PC-3 (cell line): ENCODE measurements at places on chromosomes 13 and 19. TPM values are rescaled to one million over a fixed set of nuclear protein-coding genes. Genes with fewer than 3 reads are reported as not detected.

DNA sequence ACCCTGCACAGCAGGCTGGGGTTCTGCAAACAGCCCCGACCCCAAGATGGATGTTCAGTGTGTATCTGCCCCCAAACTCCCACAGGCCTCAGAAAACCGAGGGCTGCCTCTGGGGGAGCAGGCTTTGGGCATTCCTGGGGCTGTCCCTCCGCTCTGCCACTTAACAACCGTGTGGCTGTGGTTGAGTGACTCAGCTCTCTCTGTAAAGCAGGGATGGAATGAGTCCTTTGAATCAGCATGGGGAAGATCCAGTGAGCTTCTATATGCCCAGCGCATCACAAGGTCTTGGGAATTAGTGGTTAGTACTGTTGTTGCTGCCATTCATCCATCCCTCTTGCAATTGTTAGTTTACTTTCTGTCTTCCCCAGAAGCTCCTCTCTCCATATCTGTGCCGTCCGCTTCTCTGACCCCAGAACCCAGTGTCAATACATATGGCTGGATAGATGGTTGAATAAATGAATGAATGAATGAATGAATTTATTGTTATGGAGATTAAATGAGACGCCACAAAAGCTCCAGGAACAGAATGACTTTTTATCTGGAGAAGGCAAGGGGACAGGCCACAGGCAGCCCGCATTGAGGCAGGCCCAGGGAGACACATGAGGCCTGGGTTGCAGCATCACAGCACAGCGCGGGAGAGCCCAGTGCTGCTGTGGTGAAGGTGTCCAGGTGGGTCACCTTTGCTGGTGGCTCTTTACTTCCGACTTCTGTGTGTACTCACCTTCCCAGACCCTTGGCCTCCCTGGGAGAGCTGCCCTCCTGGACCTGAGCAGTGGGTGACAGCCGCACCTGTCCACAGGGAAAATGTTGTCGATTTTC lies 89.2 kb downstream of the RGCC start:
- no peaks in the 10 kb centered on the region for H3K27me3 ChIP-seq
- H3K4me3 ChIP-seq, result no peak overlapping the region
- H3K36me3 ChIP-seq, result no peaks in the 10 kb centered on the region
- peak overlapping the region; percentile 20 for H3K27ac ChIP-seq

DNA sequence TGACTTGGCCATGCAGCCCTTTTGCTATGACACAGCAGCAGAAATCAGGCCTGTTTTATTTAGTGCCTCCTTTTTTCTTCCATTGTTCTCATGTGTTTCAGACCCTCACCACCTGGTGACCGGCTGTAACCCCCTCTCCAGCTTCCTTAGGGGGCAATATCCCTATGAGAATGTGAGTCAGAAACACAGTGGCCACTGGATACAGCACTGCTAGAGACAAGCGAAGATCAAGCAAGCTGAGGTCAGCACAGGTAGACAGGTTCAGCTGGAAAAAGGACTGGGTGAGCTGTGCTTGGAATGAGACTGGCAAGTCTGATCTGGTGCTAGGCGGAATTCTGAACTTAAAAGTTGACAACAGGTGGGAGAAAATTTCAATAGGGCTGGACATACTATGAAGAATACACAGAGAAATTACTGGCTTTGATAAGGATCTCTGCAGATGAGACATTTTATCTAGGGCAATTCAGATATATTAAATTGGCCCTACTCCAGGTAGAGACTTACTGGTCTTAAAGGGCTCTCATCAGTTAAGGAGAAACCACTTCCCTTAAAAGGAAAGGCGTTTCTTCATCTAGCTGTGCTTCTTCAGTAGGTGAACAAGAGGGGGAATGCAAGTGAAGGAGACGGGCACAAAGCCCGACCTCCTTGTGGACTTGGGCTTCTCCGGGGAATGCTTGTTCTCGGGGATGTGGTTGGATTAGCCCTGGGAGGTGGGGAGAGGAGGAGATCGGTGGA lies 83.3 kb downstream of the ERCC5 start:
- no peaks in the 10 kb centered on the region for H3K27me3 ChIP-seq
- H3K4me3 ChIP-seq, result no peak overlapping the region

DNA sequence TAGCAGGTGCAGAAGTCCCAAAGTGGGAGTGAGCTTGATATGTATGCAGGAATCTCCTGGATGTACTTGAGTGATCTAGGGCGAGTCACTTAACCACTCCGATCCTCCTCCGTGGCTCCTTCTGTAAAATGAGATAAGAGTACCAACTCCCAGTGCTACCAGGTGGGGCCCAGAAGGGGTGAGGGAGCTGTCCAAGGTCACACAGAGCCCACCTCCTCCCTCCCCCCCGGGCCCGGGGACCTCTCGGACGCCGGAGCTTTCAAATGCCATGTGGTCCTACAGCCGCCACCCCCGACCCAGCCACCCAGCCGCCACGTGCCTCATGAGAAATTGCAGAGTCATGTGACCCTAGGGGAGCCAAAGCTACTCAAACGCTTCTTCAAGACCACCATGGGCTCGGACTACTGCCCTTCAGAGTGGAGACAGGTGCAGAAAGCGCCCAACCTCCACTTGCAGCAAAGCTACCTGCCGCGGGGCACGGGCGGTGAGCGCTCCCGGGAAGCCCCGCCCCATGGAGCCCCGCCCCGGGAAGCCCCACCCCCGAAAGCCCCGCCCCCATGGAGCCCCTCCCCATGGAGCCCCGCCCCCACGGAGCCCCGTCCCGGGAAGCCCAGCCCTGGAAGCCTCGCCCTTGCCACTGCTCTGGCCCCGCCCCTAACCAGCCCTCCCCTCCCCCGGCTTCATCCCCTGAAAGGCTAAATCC lies 10.1 kb upstream of the ZNF358 start:
- no peaks in the 10 kb centered on the region for H3K27me3 ChIP-seq
- peaks cover 20% of the 10 kb centered on the region for H3K4me1 ChIP-seq
- DNase-seq, result no peak
- no peak overlapping the region for H3K27ac ChIP-seq
- peak overlapping the region; percentile 74 for H3K4me3 ChIP-seq
- no peaks in the 10 kb centered on the region for H3K36me3 ChIP-seq

GRCh38 chr13:39961036-39961435 lies 305.6 kb downstream of the COG6 start:
- H3K4me1 ChIP-seq, result no peaks in the 10 kb centered on the region
- no peak overlapping the region for H3K27ac ChIP-seq
- H3K36me3 ChIP-seq, result no peaks in the 10 kb centered on the region

- no peaks in the 10 kb centered on the region for H3K36me3 ChIP-seq
- H3K27me3 ChIP-seq, result no peaks in the 10 kb centered on the region
- DNase-seq, result no peak
- H3K4me1 ChIP-seq, result no peaks in the 10 kb centered on the region
- H3K27ac ChIP-seq, result no peak overlapping the region
- no peak overlapping the region for H3K4me3 ChIP-seq
These were observed 351.5 kb downstream of the KLF12 start for GRCh38 chr13:73782450-73783449.

- H3K27ac ChIP-seq, result peak overlapping the region; percentile 65
- H3K27me3 ChIP-seq, result no peaks in the 10 kb centered on the region
- H3K36me3 ChIP-seq, result no peaks in the 10 kb centered on the region
These were observed 852 bp downstream of the SCEL start for GRCh38 chr13:77536358-77536757.

- no peak overlapping the region for H3K4me3 ChIP-seq
- no peak for DNase-seq
- no peak overlapping the region for H3K27ac ChIP-seq
- H3K27me3 ChIP-seq, result no peaks in the 10 kb centered on the region
These were observed 5.8 kb downstream of the PLPPR3 start for GRCh38 chr19:815775-816499.

OR10H1 gene
- not detected in 2 replicates for total RNA-seq

INSL3 gene
- total RNA-seq, result not detected in 2 replicates

DDX39A gene
- total RNA-seq, result 308 and 311 TPM in 2 replicates

RINL gene
- 1.2 and 3.2 TPM in 2 replicates for total RNA-seq

RASAL3 gene
- not detected in 2 replicates for total RNA-seq

TBXA2R gene
- total RNA-seq, result 0.77 and 1.0 TPM in 2 replicates

GRCh38 chr13:47661076-47661475 lies 340.0 kb downstream of the SUCLA2 start:
- no peaks in the 10 kb centered on the region for H3K36me3 ChIP-seq
- peak overlapping the region; percentile 22; the same call in 1 of the 2 replicates for H3K27ac ChIP-seq
- no peak overlapping the region for H3K4me3 ChIP-seq
- no peaks in the 10 kb centered on the region for H3K27me3 ChIP-seq
- peaks cover 4% of the 10 kb centered on the region; the same call in 1 of the 2 replicates for H3K4me1 ChIP-seq

GRCh38 chr13:46717856-46718255 lies 79.1 kb downstream of the ESD start:
- H3K27me3 ChIP-seq, result no peaks in the 10 kb centered on the region
- no peak overlapping the region for H3K4me3 ChIP-seq
- DNase-seq, result no peak

ICAM5 gene
- 1.8 and 2.0 TPM in 2 replicates for total RNA-seq

CYP2F1 gene
- not detected in 2 replicates for total RNA-seq

GRCh38 chr19:1265615-1266128 lies 3.5 kb upstream of the CIRBP start:
- H3K36me3 ChIP-seq, result no peaks in the 10 kb centered on the region
- peaks cover 61% of the 10 kb centered on the region for H3K4me1 ChIP-seq
- H3K4me3 ChIP-seq, result peak overlapping the region; percentile 67
- H3K27me3 ChIP-seq, result no peaks in the 10 kb centered on the region
- DNase-seq, result peak; percentile 52

DNA sequence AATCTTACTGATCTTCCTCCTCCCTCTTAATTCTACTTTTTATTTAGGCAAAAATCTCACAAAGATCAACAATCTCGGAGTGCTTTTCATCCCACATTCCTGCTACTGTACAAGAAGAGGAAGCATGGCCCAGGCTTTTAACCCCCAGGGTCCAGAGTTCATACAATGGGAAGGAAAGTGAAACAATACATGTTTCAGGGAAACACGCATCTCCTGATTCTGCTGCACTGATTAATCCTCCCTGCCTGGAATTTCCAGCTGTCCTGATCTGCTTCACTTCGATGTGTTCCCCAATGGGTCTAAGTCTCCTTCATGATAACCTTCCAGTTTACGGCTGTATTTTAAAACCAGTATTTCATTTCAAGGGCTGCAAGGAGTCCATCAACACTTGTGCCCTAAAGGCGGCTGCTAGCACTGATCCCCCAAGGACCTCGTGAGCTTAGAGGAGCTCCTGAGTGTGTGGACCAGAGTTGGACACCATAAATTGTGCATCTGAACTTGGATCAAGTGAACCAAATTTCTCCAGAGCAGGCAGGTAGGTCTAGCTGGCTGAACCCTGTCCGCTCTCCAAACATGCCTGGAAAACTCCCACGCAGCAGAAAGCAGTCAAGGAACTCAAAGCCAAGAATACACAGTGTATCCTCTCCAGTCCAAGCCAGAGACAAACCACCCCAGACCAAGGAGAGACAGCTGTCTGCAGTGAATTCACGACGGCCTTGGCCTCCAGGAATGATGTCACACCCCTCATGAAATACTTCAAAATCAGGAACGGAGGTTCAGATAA lies 44.3 kb downstream of the COL4A1 start:
- H3K36me3 ChIP-seq, result no peaks in the 10 kb centered on the region
- no peaks in the 10 kb centered on the region for H3K27me3 ChIP-seq
- DNase-seq, result no peak
- no peak overlapping the region for H3K27ac ChIP-seq

GRIK5 gene
- total RNA-seq, result 0.12 TPM in 1 of 2 replicates, not detected in the other

DNA sequence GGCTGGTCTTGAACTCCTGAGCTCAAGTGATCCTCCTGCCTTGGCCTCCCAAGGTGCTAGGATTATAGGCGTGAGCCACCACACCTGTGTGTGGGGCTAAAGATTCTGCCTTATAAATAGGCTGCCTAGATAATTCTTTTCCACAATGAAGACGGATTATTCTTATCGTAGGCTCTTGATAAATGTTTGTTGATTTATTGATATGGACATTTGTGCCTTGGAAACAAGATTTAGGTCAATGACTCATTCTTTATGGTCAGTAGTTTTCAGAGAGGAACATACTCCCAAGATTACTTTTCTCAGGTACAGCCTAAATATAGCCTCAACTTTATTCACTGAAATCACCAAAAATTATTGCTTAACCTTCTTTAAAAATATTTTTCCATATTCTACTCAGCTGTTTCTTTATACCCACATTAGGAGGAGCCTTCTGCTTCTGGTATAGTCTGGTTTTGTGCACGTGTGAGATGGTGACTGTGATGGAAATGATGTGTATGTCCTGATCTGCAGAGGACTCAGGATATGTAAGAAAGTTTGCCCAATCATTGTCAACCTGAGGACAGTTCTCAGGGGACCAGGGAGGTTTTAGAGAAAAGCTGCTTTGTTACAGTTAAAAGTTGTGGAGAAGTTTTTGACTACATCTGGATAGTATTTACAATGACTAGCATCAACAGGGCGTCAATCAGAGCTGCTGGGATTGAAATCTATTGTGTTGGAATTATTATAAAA lies 208.9 kb downstream of the DNAJC15 start:
- no peaks in the 10 kb centered on the region for H3K27me3 ChIP-seq
- DNase-seq, result peak; percentile 40
- H3K27ac ChIP-seq, result peak overlapping the region; percentile 74
- no peak overlapping the region for H3K4me3 ChIP-seq
- H3K36me3 ChIP-seq, result no peaks in the 10 kb centered on the region

SBSN gene
- total RNA-seq, result 0.26 and 2.1 TPM in 2 replicates

- no peak for DNase-seq
- H3K4me3 ChIP-seq, result no peak overlapping the region
- H3K4me1 ChIP-seq, result peaks cover 4% of the 10 kb centered on the region
- H3K36me3 ChIP-seq, result no peaks in the 10 kb centered on the region
- H3K27ac ChIP-seq, result no peak overlapping the region
These were observed 9.5 kb upstream of the ERVV-1 start for GRCh38 chr19:53004242-53004641.

GRCh38 chr13:81916461-81916860 lies 1575.5 kb upstream of the SPRY2 start:
- DNase-seq, result peak; percentile 9
- no peak overlapping the region for H3K4me3 ChIP-seq
- H3K36me3 ChIP-seq, result no peaks in the 10 kb centered on the region

DNA sequence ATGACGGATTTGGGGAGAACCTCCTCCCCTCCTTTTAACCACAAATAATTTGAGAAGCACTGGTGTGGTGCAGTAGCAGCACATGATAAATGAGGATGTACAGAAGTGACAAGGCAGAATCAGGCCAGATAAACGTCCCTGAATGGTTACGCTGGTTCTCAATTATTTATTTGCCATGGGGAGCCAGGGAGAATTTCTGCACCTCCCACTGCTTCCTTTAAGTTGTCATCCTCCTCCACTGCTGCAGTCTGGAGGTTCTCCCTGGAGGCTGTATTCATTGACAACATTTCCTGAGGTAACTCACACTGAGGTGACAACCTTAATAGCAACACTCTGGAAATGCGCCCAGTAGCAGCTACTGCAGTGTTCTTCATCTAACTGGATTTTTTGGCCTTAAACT lies 308.9 kb upstream of the SLITRK1 start:
- H3K27me3 ChIP-seq, result no peaks in the 10 kb centered on the region
- DNase-seq, result no peak
- H3K4me3 ChIP-seq, result no peak overlapping the region
- H3K36me3 ChIP-seq, result no peaks in the 10 kb centered on the region

PRSS57 gene
- total RNA-seq, result not detected in 2 replicates

CACNA1A gene
- 0.62 TPM in 1 of 2 replicates, not detected in the other for total RNA-seq

ANO8 gene
- total RNA-seq, result 12.1 and 15.4 TPM in 2 replicates

GRCh38 chr13:29472332-29472961 lies 123.0 kb downstream of the SLC7A1 start:
- H3K4me3 ChIP-seq, result no peak overlapping the region
- peak; percentile 67 for DNase-seq
- peaks cover 2% of the 10 kb centered on the region; the same call in 1 of the 2 replicates for H3K36me3 ChIP-seq
- peaks cover 16% of the 10 kb centered on the region; the same call in 1 of the 2 replicates for H3K27me3 ChIP-seq
- no peak overlapping the region for H3K27ac ChIP-seq
- no peaks in the 10 kb centered on the region for H3K4me1 ChIP-seq

ZMYM2 gene
- total RNA-seq, result 32.6 and 34.7 TPM in 2 replicates

SHD gene
- 0.11 TPM in 1 of 2 replicates, not detected in the other for total RNA-seq

- H3K4me1 ChIP-seq, result peaks cover 12% of the 10 kb centered on the region
- DNase-seq, result peak; percentile 82
- H3K27me3 ChIP-seq, result no peaks in the 10 kb centered on the region
- H3K36me3 ChIP-seq, result no peaks in the 10 kb centered on the region
- no peak overlapping the region for H3K27ac ChIP-seq
These were observed 730 bp downstream of the NRTN start for GRCh38 chr19:5805462-5806132.
